PC-3 (cell line): ENCODE measurements at places on chromosomes 16 and 17. TPM values are rescaled to one million over a fixed set of nuclear protein-coding genes. Genes with fewer than 3 reads are reported as not detected.

CFAP52 gene
- 0.47 TPM in 1 of 2 replicates, not detected in the other for total RNA-seq

GGT6 gene
- not detected in 2 replicates for total RNA-seq

CD300H gene
- total RNA-seq: not detected in 2 replicates

HSPB9 gene
- not detected in 2 replicates for total RNA-seq

CFAP97D1 gene
- 0.12 and 0.29 TPM in 2 replicates for total RNA-seq

B3GNT9 gene
- 2.3 and 2.8 TPM in 2 replicates for total RNA-seq

HBA2 gene
- not detected in 2 replicates for total RNA-seq

TP53TG3 gene
- not detected in 2 replicates for total RNA-seq

G6PC1 gene
- not detected in 2 replicates for total RNA-seq

DNA sequence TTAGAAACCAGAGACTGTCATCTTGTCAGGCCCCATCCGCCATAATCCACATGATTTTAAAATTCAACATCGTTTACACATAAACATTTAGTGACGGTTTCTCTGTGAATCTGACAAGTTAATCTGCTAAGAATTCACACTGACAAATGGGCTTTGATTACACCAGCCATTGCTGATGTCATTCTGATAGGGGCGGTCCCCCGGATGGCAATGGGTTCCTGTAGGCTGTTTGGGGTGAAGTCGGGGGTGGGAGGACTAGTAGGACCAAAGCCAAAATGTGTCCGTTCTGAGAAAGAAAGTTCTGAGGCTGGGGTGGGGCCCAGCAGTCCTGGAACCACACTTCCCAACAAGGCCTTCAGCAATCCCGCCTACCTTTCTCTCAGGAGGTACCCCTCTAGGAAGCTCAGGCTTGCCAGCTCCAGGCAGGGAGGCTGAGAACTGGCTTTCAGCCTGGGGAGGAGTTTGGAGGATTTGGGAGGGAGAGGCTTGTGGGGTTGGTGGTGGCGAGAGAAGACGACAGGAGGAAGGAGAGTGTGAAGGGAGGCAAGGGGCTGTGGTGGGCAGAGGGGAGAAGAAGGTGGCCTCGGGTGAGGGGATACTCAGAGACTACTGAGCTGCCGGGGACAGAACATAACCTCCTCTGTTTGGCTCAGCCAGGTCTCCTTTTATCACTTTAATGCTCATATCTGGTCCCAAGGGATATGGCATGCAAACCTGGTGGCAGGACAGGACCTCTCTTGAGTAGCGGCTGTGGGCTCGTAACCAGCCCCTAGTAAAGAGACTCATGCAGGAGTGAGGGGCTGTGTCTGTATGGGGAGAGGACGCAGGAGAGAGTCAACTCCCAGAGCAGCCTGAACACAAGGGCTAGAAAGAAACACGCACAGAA lies 8.6 kb downstream of the HIC1 start:
- no peaks in the 10 kb centered on the region for H3K36me3 ChIP-seq
- peaks cover 11% of the 10 kb centered on the region for H3K4me1 ChIP-seq
- no peaks in the 10 kb centered on the region for H3K27me3 ChIP-seq
- no peak overlapping the region for H3K27ac ChIP-seq
- no peak overlapping the region for H3K4me3 ChIP-seq

- H3K4me3 ChIP-seq: no peak overlapping the region
- no peak for DNase-seq
- H3K27me3 ChIP-seq: no peaks in the 10 kb centered on the region
- peaks cover 14% of the 10 kb centered on the region for H3K4me1 ChIP-seq
These were observed 23.7 kb downstream of the MAP3K3 start for GRCh38 chr17:63645775-63646487.

- no peak overlapping the region for H3K4me3 ChIP-seq
- H3K4me1 ChIP-seq: peaks cover 12% of the 10 kb centered on the region
- H3K27me3 ChIP-seq: no peaks in the 10 kb centered on the region
These were observed 85.9 kb downstream of the SNX29 start for GRCh38 chr16:12062343-12063003.

- no peak for DNase-seq
- H3K36me3 ChIP-seq: peaks cover 5% of the 10 kb centered on the region; the same call in 1 of the 2 replicates
- H3K27me3 ChIP-seq: no peaks in the 10 kb centered on the region
- no peak overlapping the region for H3K27ac ChIP-seq
- no peak overlapping the region for H3K4me3 ChIP-seq
- H3K4me1 ChIP-seq: 0 out of 2 replicates have a peak, but pooled peaks cover 6% of the 10 kb centered on the region
These were observed 1.5 kb downstream of the C17orf114 start for GRCh38 chr17:4800462-4801196.

DNA sequence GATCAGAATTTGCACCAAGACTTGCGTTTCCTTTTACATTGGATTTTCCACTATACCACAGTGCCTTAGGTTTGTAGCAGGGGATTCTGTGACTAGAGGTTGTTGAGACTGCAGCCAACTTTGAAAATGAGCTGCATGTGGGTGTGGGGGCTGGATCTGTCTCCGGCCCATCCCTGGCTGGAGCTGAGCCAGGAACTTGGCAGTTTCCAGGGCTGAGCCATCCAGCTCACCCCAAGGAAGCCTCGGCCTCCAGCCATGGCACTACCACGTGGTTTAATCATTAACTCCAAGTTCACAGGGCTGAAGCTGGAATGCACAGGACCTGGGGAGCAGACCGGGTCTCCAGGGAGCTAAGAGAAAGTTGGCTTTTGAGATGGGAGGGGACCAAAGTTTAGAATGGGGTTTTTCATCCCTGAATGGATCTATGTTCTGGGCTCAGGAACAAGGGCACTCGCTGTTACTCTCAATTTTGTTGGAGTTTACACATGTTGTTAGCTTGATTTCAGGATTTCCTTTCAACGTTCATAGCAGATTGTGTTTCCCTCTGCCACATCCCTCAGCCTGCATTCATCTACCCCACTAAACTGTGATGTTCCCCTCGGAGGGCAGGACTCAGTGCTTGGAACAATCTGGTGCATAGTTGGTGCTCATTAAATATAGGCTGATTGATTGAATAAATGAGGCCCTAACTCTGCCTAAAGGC lies 42.3 kb upstream of the HNF1B start:
- no peak overlapping the region for H3K27ac ChIP-seq
- H3K4me3 ChIP-seq: no peak overlapping the region
- no peaks in the 10 kb centered on the region for H3K4me1 ChIP-seq
- DNase-seq: no peak
- H3K36me3 ChIP-seq: no peaks in the 10 kb centered on the region
- H3K27me3 ChIP-seq: 0 out of 2 replicates have a peak, but pooled peaks cover 7% of the 10 kb centered on the region

DNA sequence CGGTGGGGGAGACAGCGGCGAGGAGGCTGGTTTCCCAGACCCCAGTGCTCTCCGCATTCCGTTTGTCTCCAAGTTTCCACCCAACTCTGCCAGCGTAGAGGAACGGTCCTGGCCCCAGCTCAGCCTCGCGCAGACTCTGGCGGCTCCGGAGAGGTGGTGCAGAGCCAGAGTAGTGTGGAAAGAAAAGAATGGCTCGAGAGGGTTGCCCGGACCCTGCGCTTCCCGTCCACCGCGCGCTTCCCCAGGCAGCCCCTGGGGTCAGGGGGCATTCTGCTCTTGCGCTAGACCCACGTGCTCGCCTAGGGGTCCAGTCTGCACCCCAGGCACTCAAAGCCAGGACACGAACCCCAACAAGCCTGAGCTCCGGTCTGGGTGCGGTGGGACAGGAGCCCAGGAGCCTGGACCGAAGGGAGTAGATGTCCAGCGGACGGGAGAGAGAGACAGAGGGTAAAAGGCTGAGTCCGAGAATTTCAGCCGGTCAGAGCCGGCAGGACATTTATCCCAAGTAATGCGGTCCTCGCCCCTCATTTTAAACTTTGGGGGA lies 3.8 kb downstream of the PMP22 start:
- peak; percentile 73 for DNase-seq
- peaks cover 16% of the 10 kb centered on the region for H3K36me3 ChIP-seq
- H3K4me1 ChIP-seq: peaks cover 75% of the 10 kb centered on the region
- H3K27me3 ChIP-seq: no peaks in the 10 kb centered on the region
- peak overlapping the region; percentile 90 for H3K4me3 ChIP-seq

GRCh38 chr16:66168777-66169176 lies 197.7 kb upstream of the CDH5 start:
- H3K4me3 ChIP-seq: no peak overlapping the region
- H3K4me1 ChIP-seq: no peaks in the 10 kb centered on the region
- H3K27ac ChIP-seq: no peak overlapping the region

DNA sequence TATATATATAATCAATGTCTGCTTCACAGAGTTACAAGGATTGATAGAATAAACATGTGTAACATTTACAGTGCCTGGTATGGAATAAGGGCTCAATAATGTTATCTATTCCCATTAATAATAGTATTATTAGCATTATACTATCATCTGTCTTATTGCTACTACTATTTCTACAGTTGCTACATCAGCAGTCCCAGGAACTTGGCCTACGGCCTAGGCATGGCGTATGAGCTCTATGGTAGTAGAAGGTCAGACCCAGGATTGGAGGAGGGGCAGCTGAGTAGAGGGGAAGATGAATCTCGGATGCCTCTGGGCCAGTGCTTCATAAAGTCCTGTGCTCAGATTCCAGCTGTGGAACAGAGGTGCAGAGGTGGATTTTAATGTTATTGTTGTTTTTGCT lies 146.3 kb upstream of the TBX2 start:
- no peak for DNase-seq
- H3K4me1 ChIP-seq: peaks cover 13% of the 10 kb centered on the region
- no peak overlapping the region for H3K4me3 ChIP-seq
- no peak overlapping the region for H3K27ac ChIP-seq

DNA sequence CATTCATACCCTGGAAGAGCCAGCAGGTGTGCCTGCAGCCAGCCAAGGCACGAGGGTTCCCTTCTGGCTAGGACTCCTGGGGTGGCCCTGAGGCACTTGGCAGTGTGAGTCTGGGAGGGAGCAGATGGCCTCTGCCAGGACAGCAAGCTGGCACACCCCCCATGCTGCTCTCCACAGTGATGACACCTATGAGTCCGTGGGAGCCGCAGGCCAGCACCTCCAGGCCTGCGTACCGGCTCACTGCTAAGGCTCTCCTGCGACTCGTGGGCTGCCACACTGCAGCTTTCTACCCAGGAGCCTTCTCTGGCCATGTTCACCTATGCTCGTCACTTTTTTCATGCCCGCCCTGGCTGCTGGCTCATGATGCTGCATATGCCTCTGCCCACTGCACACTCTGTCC lies 68.1 kb downstream of the NDEL1 start:
- H3K36me3 ChIP-seq: no peaks in the 10 kb centered on the region
- H3K27ac ChIP-seq: no peak overlapping the region
- H3K4me3 ChIP-seq: no peak overlapping the region

GRCh38 chr17:64964796-64965195 lies 45.5 kb upstream of the LRRC37A3 start:
- peaks cover 34% of the 10 kb centered on the region for H3K4me1 ChIP-seq
- no peak overlapping the region for H3K27ac ChIP-seq
- H3K4me3 ChIP-seq: no peak overlapping the region

DNA sequence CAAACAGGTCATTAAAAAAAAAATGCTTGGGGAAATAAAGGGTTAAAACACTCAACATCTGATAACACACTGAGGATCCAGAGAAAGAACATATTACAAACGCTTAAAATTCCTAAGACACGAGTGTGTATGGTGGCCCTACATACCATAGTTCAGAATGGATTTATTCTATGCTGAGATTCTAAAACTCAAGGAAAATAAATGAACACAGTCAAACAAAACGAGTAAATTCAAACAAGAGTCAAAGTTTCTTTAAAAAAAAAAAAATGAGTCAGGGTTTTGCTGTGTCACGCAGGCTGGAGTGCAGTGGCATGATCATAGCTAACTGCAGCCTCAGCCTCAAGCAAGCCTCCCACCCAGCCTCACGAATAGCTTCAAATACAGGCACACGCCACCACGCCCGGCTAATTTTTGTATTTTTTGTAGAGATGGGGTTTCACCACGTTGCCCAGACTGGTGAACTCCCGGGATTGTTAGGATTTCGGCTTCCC lies 17.4 kb downstream of the CRK start:
- H3K4me3 ChIP-seq: no peak overlapping the region
- no peaks in the 10 kb centered on the region for H3K27me3 ChIP-seq
- DNase-seq: no peak
- H3K36me3 ChIP-seq: peaks cover 13% of the 10 kb centered on the region
- H3K27ac ChIP-seq: no peak overlapping the region
- H3K4me1 ChIP-seq: no peaks in the 10 kb centered on the region

DNA sequence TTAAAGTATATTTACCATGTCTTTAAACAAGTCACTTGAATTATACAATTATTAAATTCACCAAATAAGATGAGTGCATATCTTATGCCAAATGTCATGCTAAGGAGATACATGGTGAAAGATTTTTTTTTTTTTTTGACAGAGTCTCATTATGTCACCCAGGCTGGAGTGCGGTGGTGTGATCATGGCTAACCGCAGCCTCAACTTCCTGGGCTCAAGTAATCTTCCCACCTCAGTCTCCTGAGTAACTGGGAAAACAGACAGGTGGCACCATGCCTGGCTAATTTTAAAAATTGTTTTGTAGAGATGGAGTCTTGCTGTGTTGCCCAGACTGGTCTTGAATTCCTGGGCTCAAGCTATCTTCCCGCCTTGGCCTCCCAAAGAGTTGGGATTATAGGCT lies 149.0 kb upstream of the GOT2 start:
- H3K27ac ChIP-seq: no peak overlapping the region
- no peaks in the 10 kb centered on the region for H3K27me3 ChIP-seq
- H3K4me3 ChIP-seq: no peak overlapping the region
- no peaks in the 10 kb centered on the region for H3K4me1 ChIP-seq
- no peaks in the 10 kb centered on the region for H3K36me3 ChIP-seq

GRCh38 chr16:84827897-84828296 lies 8.1 kb downstream of the CRISPLD2 start:
- peak; percentile 82 for DNase-seq
- no peaks in the 10 kb centered on the region for H3K27me3 ChIP-seq
- H3K4me3 ChIP-seq: no peak overlapping the region
- peaks cover 19% of the 10 kb centered on the region for H3K4me1 ChIP-seq
- no peak overlapping the region for H3K27ac ChIP-seq
- H3K36me3 ChIP-seq: no peaks in the 10 kb centered on the region

DNA sequence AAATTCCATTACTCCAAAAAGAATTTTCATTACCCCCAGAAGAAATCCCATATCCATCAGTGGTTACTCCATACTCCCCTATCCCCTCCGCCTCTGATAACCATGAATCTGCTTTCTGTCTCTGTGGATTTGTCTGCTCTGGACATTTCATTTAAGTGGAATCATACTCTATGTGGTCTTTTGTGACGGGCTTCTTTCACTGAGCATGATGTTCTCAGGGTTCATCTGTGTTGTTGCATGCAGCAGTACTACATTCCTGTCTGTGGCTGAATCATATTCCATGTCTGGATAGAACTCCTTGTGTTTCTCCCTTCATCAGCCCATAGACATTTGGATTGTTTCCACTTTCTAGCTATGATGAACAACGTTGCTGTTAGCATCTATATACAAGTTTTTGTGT lies 59.5 kb upstream of the IRX3 start:
- H3K4me3 ChIP-seq: no peak overlapping the region
- H3K4me1 ChIP-seq: no peaks in the 10 kb centered on the region

DNA sequence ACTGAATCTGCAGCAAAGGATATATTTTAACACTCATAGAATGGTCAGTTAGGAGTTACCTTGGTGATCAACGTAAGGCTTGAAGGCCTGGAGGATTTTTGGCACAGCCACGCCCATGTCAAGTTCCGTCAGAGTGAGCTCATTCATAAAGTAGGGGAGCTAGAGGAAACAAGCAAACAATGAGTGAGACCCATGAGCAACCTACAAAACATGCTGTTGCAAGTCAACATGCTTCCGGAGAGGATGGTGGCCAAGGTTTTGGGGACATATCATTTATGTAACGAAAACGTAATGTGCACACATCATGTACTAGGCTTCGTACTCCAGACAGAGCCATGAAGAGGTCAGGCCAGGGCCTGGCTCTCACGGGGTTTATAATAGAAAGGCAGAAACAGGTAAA lies 41.1 kb upstream of the ERN1 start:
- peak; percentile 81 for DNase-seq
- peaks cover 9% of the 10 kb centered on the region for H3K4me1 ChIP-seq
- peaks cover 14% of the 10 kb centered on the region; the same call in 1 of the 2 replicates for H3K36me3 ChIP-seq
- no peaks in the 10 kb centered on the region for H3K27me3 ChIP-seq
- no peak overlapping the region for H3K4me3 ChIP-seq

GRCh38 chr16:79278506-79278905 lies 322.0 kb downstream of the MAF start:
- H3K4me3 ChIP-seq: no peak overlapping the region
- no peaks in the 10 kb centered on the region for H3K4me1 ChIP-seq
- no peak for DNase-seq
- no peaks in the 10 kb centered on the region for H3K36me3 ChIP-seq
- no peak overlapping the region for H3K27ac ChIP-seq
- H3K27me3 ChIP-seq: no peaks in the 10 kb centered on the region
